NCI-H2107 (cell line): ENCODE measurements at places on chromosomes 1 and 21.
A peak's percentile ranks its signal among the peaks of the same experiment; 100 is the strongest.

GRCh38 chr1:37159102-37159501 is 124.8 kb upstream of the GRIK3 start:
- no peak for DNase-seq

DNA sequence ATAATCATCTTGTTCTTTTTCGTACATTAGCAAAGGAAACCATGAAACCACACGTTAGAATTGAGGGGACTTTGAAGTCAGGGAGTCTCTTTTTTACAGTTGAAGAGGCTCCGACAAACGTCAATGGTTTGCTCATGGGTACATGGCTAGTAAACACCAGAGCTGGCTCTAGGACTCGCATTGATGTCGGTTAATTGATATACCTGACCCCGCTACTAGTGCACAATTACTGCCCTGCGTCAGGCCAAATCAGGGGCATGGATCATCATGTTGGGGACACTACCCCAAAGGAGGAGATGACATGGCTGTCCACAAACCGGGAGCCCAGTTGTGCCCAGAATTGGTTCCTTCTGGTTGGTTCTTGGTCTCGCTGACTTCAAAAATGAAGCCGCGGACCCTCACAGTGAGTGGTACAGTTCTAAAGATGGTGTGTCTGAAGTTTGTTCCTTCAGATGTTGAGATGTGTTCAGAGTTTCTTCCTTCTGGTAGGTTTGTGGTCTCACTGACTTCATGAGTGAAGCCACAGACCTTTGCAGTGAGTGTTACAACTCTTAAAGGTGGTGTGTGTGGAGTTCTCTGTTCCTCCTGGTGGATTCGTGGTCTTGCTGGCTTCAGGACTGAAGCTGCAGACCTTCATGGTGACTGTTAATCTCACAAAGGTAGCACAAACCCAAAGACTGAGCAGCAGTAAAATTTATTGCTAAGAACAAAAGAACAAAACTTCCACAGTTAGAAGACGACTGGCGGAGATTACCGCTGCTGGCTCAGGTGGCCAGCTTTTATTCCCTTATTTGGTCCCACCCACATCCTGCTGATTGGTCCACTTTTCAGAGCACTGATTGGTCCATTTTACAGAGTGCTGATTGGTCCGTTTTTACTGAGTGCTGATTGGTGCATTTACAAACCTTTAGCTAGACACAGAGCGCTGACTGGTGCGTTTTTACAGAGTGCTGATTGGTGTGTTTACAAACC is 126.9 kb upstream of the ERRFI1 start:
- no peak for DNase-seq

DNA sequence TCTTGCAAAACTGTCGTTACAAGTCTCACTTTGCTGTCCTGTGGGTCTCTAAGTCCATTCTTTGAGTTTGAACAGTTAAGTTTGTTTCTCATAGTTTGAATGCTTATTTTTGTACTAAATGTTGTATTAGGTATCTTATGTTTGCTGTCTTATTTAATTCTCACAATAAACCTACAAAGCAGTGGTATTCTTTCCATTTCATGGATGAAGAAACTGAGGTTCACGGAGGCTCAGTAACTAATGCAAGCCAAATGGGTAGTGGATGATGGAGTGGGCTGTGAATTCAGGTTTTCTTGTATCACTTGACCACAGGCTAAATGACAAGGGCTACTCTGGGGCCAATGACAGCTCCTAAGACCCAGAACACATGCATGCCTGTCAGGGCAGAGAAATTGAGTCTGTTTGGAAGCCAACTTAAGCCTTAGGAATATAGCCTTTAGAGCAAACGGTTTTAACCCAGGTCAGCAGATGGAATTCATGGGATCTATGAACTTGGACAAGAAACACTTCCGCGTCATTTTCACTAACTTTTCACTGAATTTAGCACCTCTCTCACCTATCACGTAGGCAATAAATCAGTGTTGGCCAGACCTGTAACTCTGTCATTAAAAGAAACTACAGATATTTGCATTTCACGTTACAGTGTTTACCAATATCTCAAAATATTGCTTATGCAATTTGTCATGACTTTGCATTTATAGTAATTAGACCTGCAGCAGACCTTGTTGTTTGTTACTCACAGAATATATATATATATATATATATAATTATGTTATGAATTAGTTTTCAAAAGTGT is 67.1 kb upstream of the TLR5 start:
- DNase-seq, result no peak

GRCh38 chr1:185426848-185427247 is 109.8 kb upstream of the IVNS1ABP start:
- no peak for DNase-seq

GRCh38 chr1:117602862-117603261 is 3.0 kb upstream of the TENT5C start:
- DNase-seq, result no peak

- no peak for DNase-seq
Measured at GRCh38 chr1:145922266-145922665, 3.7 kb upstream of the PEX11B start.

GRCh38 chr1:35568975-35569395 is 4.1 kb upstream of the TFAP2E start:
- peak; percentile 44 for DNase-seq
